ENCODE measurements at places on chromosomes 13 and 19.

GRCh38 chr19:49954933-49955332 is 6.0 kb downstream of the SIGLEC11 start:
- DNase-seq: no peak

- DNase-seq: no peak
Observed at GRCh38 chr13:93259527-93260080, 33.0 kb downstream of the GPC6 start.

GRCh38 chr19:33194886-33195644 is 935 bp downstream of the LRP3 start:
- no peak for DNase-seq

GRCh38 chr19:22331521-22331920 is 45.3 kb downstream of the ZNF729 start:
- DNase-seq: no peak

All from NCI-H1417 treated with DMSO at 0.1 percent for 48 hours (cell line).